ENCODE measurements at places on chromosomes 6 and 20.

GRCh38 chr6:3007571-3007970, 7.9 kb downstream of the NQO2 start:
- no peak for DNase-seq

GRCh38 chr6:151014404-151015100, 149.1 kb downstream of the MTHFD1L start:
- DNase-seq = peak; percentile 50

DNA sequence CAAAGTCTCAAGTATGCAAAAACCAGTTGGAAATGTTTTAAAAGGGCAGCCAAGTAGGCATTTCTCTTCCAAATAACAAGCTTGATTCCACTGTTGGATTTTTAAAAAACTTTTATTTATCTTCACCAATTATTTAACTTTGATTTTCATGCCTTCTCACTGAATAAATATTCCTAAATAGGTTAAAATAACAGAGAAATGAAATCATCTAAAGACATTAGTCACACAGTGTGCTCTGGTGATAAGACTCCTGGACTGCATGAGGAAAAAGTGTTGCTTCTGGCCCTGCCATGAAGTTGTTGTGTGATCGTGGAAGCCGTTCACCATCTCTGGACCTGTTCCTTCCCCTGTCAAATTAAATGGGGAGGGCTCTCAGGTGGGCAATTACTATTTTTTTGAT, 33.8 kb upstream of the IGF2R start:
- no peak for DNase-seq

GRCh38 chr6:8166156-8166555, 63.8 kb upstream of the EEF1E1 start:
- no peak for DNase-seq

- no peak for DNase-seq
Observed at GRCh38 chr6:117399924-117400323, 25.8 kb downstream of the ROS1 start.

Measured in neural crest cell (in vitro differentiated cells).